ENCODE measurements at places on chromosomes 1 and 21.

GRCh38 chr1:216944864-216945510 lies 221.8 kb upstream of the ESRRG start:
- DNase-seq = no peak

DNA sequence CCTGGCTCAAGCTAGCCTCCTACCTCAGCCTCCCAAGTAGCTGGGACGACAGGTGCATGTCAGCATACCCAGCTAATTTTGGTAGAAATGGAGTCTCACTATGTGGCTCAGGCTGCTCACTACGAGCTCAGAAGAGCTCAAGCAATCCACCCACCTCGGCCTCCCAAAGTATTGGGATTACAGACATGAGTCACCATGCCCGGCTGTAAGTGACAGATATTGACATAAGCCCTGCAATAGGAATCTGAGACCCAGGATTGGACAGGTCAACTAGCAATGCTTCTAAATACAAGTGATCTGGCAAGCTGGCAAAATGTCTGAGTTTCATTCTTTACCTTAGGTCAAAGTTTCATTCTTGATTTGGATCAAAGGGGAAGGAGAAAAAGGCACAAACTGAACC lies 40.5 kb upstream of the H6PD start:
- DNase-seq = no peak

DNA sequence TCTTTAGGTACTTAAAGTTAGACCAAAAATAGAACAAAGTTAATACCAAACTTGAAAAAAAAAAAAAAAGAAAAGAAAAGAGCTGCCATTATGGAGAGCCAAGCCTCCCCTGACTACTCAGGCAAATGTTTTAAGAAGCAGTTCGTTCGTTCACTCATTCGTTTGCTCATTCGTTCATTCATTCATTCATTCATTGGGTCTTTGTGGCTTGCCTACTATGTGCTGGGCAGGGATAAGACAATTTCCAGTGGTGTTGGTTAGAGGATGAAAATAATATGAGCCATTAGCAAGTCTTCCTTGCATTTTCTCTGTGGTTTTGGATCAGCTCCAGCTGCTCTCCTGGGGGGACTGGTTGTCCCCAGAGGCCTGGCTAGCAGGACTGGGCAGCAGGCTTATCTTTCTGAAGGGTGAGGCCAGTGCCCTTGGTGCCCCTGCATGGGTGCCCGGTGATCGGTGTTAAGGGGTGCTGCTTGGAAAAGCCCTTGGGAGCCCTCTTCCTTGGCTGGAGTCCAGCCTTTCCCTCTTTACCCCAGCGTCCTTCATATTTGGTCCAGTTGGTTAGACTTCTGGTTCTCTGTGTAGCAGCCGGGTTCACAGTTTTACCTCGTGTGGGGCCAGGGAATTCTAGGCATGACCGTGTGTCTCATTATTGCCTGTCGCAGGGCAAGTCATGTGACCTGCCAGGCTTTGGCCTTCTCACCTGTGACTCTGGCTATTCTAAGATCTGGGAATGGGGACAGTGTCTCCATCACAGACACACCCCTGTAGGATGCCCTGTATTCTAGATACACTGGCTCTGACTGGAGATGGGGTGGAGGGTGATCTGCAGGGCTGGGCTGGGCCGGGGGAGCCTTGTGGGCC lies 32.8 kb downstream of the LHX4 start:
- no peak for DNase-seq

- no peak for DNase-seq
These were observed 9.0 kb upstream of the PRDX1 start for GRCh38 chr1:45530632-45531135.

- no peak for DNase-seq
These were observed 1.1 kb downstream of the PUSL1 start for GRCh38 chr1:1309251-1310108.

DNA sequence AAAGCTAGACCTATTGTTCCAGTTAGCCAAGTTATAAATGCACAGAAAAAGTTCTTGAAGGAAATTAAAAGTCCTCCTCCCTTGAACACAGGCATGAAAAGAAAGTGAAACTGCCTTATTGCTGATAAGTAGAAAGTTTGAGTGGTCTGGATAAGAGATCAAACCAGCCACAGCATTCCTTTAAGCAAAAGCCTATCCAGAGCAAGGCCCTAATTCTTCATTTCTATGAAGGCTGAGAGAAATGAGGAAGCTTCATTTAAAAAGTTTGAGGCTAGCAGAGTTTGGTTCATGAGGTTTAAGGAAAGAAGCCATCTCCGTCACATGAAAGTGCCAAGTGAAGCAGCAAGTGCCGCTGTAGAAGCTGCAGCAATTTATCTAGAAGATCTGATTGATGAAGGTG lies 2.7 kb upstream of the SSX2IP start:
- DNase-seq = no peak

DNA sequence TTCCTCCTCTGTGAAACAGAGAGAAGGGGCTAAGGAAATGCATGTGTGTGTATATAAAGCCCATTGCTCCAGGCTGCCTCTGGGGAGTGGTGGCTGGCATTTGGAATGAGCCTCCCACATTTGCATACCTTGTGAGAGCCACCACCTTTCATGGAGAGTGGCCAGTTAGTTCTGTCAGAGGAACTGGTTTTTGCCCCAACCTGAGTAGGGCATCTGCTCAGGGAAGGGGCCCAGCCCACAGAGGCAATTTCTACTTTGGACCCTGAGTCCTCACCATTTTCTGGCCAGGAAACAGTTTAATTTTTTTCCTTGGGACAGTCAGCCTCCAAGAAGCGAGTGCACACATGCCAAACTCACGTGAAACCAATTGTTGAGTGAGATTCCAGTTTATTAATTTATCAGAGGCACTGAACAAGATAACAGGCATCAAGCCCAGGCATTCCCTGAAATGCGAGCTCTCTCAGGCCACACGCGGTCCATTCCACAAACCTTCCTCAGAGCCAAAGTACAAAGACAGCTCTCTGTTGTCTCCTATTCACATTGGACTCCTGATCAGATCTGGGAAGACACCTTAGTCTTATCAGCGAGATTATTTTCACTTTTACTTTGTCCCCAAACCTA lies 1.0 kb upstream of the SLC6A9 start:
- DNase-seq = no peak

DNA sequence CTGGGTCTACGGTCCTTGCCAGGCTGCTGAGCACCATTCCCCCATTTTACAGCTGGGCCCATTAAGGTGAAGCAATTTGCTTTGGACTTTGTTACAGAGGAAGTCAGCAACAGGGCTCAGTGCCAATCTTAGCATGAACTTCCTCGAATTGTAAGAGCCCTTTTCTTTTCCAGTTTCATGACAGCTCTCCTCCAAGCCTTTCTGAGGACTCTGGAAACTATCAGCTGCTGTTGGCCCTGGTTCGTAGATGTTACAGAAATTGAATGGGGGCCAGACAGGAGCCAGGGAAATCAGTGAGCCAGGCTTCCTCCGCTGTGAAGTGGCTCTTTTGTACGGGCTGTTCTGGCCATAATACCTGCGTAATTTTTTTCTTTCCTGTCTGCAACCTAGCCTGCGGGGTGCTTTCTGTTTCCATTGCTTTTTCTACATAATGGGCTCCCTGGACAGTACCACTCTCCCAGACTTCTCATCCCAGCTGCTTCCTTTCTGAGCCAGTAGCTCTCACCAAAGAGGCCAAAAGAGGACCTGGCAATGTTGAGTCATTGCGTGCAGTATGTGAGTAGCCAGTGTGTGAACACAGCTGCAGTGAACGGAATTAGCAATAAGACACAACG lies 386.3 kb downstream of the DISC1 start:
- DNase-seq = no peak

DNA sequence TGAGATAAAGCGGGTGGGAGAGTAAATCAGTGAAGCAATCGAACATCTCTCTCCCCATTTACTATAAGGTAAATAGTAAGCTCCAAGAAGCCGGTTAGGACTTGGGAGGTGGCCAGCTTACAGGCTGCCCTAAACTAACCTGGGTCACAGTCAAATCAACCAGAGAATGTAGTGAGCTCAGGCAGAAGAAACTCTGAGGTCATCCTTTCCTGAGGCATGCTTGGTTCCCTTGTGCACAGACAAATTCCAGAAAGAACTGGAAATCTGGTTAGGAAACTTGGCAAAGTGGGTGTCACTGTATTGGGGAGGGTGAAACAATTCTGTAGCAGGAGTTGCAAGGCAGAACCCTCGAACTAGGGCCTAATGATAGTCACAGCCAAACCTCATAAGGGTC lies 72.5 kb downstream of the NTMT2 start:
- no peak for DNase-seq

DNA sequence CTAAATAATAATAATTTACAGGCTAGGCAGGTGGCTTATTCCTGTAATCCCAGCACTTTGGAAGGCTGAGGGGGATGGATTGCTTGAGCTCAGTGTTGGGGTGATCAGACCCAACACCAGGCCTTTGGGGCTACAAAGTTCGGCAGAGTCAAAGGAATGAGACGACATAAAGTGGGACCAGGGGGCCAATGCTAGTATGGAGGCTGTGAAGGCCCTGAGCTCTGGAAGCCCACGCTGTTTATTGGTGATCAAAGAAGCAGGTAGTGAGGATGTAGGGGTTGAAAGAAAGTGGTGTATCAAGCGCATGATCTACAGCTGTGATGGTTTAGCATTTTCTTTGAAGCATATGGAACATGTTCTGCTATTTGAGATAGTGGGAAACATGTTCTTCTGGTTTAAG lies 5.6 kb downstream of the BTBD8 start:
- DNase-seq = no peak

GRCh38 chr1:112722601-112723510 lies 7.7 kb upstream of the PPM1J start:
- no peak for DNase-seq

DNA sequence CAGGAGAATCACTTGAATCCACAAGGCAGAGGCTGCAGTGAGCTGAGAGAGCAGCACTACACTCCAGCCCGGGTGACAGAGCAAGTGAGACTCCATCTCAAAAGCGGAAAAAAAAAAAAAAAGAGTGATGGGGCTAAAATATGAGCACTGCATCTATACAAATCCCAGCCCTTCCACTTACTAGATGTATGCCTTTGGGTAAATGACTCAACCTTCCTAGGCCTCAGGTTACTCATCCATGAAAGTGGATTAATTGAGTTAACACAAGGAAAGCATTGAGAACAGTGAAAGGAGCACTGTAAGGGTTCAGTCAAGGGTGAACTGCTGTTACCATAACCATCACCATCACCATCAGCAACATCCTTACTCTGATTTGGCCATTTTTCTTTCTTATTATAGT lies 226.4 kb upstream of the C8B start:
- DNase-seq = no peak

DNA sequence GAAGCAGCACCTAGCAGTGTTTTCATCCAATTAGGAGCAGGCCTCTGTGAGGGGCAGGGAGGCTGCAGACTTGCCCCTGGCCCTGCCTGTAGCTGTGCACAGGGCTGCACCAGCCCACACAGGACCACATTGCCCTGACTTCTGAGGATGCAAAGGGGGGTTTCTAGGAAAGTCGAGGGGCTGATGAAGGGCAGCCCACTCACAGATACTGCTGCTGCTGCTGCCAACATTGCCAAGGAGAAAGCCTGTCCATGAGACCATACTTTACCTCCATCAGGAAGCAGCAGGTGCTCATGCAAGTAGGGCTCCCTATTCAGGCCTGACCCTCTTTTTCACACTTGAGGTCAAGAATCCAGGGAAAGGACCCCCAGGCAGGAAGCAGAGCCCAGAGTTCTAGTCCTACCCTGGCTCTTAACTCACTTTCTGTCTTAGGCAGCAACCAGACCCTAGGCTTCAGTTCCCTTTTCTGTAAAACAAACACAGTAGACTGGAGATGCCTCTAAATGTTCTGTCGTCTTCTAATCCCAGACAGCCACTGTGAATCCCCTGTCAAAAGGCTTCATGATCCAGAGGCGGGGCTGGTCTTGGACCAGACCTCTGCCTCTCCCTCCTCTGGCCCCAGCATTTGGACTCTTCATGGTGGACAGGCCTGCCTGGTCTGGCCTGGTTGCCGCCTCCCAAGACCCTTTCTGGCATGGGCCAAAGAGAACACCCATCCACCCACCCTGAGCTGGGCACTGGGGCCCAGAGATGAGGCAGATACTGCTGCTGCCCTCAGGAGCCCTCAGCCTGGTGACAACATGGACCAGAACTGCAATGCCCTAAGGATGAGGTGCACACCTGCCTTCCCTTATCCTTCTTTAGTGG lies 120.2 kb downstream of the GLIS1 start:
- DNase-seq = no peak

GRCh38 chr1:198272492-198272891 lies 115.7 kb downstream of the NEK7 start:
- no peak for DNase-seq

- no peak for DNase-seq
These were observed 20.6 kb upstream of the SLC45A3 start for GRCh38 chr1:205700865-205701401.

GRCh38 chr1:226596531-226597165 lies 48.1 kb downstream of the STUM start:
- DNase-seq = no peak

GRCh38 chr21:42093186-42093585 lies 22.1 kb downstream of the UMODL1 start:
- DNase-seq = no peak

GRCh38 chr1:228335406-228336307 lies 71.0 kb downstream of the TRIM11 start:
- no peak for DNase-seq

- no peak for DNase-seq
These were observed 3.2 kb downstream of the SON start for GRCh38 chr21:33546086-33546485.

GRCh38 chr1:55848906-55849305 lies 633.7 kb upstream of the USP24 start:
- DNase-seq = no peak

DNA sequence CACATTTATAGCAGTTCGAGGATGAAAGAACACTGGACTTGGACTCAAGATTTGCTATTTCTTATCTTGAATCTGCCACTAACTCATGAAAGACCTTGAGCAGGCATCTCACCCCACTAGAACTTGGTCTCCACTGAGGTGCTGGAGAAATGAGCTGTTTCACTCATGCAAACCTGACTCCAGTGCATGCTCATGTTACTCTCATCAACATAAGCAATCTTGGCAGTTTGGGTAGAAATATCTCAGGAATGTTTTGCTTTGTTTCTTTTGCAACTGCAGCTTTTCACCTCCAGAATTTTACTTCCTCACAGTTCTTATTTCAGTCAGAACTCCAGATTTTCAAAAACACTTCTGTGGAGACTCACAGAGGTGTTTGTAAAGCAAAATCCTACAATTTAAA lies 46.2 kb upstream of the DAB1 start:
- DNase-seq = no peak

DNA sequence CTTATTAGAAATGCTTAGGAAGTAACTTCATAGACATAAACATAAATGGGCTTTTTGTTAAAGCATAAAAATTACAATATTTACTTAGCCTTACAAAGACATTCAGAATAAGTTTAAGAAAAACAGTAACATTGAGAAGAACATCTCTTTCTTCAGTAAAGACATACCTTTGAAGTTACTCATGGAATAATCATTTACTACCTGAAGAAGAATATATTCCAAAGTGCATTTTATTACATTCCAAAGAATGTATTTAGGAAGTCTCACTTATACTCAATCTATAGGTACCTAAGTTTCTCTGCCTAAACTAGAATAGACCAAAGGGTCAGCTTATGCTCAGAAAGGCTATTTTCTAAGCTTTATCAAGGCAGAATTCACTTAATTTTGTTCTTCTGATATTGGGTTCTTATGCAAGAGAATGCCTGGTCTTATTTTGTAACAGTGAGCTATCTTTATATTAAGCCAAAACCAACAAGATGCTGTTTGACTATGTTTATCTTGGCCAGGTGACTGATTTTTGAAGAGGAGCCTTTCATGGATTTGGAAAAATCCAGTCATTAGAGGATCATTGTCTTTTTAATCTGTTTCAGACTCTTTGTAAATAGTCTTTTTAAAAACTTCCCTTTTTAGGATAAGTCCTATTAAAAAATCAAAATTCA lies 110.1 kb downstream of the OLFML2B start:
- DNase-seq = no peak
